Colonic mucosa (tissue), 4 donors: ENCODE measurements at places on chromosomes 7 and 10. TPM values are rescaled to one million over a fixed set of nuclear protein-coding genes. Genes with fewer than 3 reads are reported as not detected.

GRCh38 chr10:124600051-124600880 is 138.6 kb downstream of the LHPP start:
- no peak for DNase-seq

GRCh38 chr7:134453518-134453917 is 5.4 kb downstream of the AKR1B1 start:
- no peak for DNase-seq

GRCh38 chr10:11153245-11153644 is 135.6 kb downstream of the CELF2 start:
- no peak for DNase-seq

DNA sequence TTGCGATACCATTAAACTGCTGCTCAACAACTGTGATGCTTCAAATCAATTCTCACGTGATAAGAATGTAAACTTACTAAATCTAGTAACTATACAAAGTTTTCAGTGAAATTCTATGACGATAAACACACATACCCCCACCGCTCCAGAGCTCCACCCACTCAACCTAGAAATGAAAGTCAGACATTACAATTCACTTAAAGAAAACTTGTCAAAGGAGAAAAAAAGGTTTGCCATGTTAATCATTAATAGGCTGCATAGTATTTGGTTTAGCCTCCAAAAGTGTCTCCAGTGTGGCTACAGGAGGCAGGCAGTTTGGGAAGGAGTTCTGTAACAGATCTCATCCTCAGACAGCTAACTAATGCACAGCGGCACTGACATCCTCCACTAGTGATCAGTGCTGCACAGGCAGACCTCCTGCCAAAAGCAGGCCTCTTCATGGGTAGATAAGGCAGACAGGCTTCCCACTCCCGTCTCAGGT is 3.1 kb downstream of the HERPUD2 start:
- DNase-seq = no peak

- DNase-seq = no peak
These were observed 627.7 kb upstream of the GALNT17 start for GRCh38 chr7:70504254-70504653.

DNA sequence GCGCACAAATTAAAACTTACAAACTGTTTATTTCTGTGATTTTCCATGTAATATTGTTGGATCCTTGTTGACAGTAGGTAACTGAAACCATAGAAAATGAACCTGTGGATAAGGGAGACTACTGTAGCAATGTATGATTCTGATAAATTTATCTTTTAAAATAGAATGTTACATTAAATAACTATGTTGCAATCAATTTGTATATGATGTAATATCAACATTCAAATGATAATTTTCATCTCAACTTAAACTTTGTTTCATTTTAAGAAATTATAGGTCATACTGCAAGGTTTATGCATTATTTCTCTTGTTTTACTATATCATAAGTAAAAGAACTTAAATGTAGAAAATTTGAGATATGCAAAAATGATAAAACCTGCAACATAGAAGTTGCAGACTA is 718.0 kb upstream of the MBL2 start:
- no peak for DNase-seq

DNA sequence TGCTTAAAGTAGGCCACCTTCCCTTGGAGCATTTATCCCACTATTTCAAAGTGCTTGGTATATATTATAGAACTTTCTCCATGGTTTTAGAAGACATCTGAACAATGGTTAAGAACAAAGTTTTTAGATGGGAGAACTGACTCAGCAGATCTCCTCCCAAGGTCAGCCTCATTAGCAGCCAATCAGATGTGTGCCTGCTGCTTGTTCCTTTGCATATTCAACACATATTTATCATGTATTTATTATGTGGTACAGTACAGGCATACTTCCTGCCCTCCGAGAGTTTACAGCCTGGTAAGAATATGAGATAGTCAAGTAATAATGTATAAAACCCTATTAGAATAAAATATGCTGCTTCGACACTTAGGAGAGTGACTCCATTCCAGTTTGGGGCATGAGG is 120.1 kb upstream of the NRP1 start:
- DNase-seq = no peak

DNA sequence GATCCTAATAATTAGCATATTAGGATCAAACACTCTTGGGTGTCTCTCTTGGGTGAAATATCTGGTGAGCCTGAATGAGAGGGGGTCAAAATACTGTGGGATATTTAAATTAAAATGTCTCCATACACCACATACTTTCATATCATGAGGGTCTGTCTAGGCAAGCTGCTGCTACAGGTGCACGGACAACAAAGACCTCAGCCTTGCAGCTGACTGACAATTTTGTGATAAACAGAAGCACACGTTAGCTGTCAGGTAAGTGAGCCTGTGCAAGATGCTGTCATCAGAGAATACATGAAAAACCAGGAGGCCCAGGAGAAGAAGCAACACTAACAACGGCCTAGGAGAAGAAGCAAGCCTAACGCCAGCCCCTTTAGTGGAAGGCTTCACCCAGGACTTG is 247.5 kb downstream of the ADARB2 start:
- DNase-seq = no peak

- DNase-seq = no peak
These were observed 10.2 kb downstream of the HIPK2 start for GRCh38 chr7:139767561-139767982.

DNA sequence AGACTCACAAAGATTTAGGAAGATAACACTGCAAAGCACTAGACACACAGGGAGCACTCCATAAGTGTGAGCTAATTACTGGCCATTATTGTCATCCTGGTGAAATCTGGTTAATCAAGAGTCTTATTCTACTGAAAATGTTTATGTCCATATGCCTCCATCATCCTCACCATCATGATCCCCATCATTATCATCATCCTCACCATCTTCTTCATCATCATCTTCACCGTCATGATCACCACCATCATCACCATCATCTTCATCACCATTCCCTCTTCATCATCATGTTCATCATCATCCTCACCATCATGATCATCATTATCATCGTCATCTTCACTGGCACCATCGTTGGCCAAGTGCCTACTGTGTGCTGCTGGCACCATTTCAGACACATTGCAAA is 76.3 kb upstream of the CARD11 start:
- no peak for DNase-seq

Gene SUN1
- total RNA-seq = 122 TPM

Gene PAPSS2
- 310 TPM for total RNA-seq

Gene TET1
- 0.57 TPM for total RNA-seq

Gene UPK3BL2
- 9.0 TPM for total RNA-seq
